Prostate gland (tissue), 2 donors: ENCODE measurements at places on chromosomes 7 and 10.

GRCh38 chr10:93269281-93269680 lies 195.6 kb downstream of the CYP26A1 start:
- DNase-seq = no peak

DNA sequence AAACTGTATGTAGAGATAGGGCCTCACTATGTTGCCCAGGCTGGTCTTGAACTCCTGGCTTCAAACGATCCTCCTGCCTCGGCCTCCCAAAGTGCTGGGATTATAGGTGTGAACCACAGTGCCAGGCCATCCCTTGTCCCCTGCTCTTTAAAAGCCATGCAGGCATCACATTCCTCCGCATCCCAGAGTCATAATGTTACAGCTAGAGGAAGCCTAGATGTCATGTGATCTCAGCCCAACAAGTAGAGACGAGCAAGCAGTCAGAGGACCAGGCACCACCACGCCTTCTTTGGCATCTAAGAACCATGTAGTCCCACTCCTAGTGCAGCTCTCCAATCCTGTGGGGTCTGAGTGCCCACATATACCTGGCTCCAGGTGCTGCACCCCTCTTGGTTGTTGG lies 13.1 kb downstream of the PODXL start:
- DNase-seq = no peak

DNA sequence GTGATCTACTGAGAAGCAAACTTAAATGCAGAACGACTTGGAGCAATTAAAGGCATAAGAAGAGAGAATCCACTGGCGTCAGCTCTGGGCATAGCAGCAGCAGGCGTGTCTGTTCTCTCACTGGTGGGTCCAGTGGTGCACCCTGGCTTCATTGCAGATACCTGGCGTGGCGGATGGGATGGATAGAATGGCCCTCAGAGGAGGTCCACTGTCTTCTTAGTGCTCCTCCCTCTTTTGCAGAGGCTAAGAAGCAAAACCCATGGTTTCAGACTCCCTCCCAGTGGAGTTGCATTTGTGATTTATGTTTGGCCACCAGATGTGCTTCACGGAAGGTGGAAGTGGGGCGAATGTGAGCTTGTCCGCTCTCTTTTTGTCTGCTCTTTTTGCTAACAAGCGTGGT lies 28.4 kb upstream of the PRKAG2 start:
- no peak for DNase-seq

DNA sequence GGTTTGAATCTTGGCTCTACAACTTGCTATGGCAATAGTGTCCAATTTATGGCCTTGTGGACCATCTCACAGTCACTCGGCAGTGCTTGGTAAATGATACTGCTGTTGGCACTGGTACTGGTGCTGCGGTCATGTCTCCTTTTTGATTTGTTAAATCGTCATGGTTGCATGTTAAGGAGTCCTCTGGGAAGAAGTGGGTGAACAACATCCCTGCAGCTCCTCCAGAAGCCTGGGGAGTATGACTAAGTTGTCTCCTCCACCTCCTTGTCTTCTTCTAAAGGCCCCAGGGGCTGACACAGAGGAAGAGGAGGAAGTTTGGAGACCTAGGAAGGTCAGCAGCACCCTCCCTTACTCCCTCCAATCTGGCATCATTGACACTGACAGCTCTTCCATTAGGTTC lies 8.5 kb downstream of the ITPRIP start:
- no peak for DNase-seq

DNA sequence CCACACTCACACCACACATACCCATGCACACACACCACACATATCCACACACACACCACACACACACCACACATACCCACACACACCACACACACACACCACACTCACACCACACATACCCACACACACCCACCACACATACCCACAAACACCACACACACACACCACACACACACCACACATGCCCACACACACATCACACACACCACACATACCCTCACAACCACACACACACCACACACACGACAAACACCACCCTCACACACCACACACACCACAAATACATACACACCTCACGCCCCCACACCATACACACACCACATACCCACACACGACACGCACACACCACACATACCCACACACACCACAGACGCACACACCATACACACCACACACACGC lies 119.7 kb downstream of the PON1 start:
- no peak for DNase-seq

GRCh38 chr7:5012985-5013384 lies 32.7 kb upstream of the RBAK start:
- no peak for DNase-seq

- DNase-seq = no peak
Observed at GRCh38 chr10:35379226-35380137, 43.2 kb downstream of the CCNY start.

- DNase-seq = no peak
Observed at GRCh38 chr7:45401851-45402250, 172.3 kb upstream of the ADCY1 start.

GRCh38 chr10:75540357-75540966 lies 109.0 kb downstream of the LRMDA start:
- no peak for DNase-seq

- no peak for DNase-seq
Observed at GRCh38 chr7:35983626-35984025, 169.4 kb upstream of the EEPD1 start.

- DNase-seq = no peak
Observed at GRCh38 chr10:23718946-23719345, 280.1 kb downstream of the OTUD1 start.

- DNase-seq = no peak
Observed at GRCh38 chr10:26698909-26699308, 1.4 kb downstream of the PDSS1 start.

DNA sequence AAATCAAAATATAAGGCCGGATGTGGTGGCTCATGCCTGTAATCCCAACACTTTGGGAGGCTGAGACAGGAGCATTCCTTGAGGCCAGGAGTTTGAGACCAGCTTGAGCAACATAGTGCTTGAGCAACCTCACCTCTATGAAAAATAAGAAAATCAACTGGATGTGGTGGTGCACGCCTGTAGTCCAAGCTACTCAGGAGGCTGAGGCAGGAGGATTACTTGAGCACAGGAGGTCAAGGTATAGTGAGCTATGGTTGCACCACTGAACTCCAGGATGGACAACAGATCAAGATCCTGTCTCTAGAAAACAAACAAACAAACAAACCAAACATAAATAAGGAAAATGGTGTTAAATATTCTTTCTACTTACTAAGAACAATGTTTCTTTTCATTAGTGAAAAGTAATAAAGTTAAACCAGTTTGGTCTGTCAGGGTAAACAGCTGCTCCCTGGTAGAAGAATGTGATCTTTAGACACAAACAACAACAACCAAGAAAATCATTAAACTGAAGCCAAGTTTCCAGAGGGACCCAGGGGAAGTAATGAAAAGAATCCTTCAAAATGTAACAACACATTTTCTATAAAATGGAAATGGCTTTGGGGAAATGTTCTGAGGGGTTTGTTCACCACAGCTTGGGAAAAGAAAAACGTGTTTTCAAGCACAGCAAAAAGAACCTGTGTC lies 17.5 kb upstream of the BAG3 start:
- DNase-seq = no peak

DNA sequence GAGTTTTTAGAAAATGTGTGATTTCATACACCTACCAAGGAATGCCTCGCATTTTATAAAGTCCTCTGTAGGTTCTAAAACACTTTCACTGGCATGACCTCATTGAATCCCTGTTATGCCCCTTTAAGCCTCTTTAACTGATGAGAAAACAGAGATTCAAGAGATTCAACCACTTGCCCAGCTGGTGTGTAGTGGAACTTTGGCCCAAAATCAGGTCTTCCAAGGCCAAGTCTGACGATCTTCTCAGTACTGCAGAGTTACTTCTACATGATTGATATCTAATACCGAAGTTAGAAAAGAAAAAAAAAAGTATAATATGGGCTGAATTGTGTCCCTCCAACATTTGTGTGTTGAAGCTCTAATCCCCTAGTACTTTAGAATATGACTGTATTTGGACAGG lies 202.0 kb downstream of the WDR11 start:
- no peak for DNase-seq

DNA sequence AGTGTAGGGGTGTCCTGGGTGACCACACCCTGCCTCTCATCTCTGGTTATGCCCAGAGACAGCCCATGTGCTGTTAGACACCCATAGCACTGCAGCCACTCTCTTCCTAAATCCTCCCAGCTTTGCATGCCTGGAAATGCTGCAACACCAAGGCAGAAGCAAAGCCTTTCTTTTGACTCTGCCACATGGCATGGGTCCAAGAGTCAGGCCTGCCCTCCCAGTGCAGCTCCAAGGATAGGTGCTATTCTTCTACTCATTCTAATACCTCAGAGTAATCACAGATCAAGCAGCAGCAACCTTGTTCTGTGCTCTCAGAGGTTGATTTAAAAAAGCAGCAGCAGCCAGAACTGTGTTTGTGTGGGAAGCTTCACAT lies 23.4 kb downstream of the FRMPD2 start:
- peak; percentile 48 for DNase-seq

GRCh38 chr7:32500922-32501341 lies 5.6 kb downstream of the AVL9 start:
- DNase-seq = no peak

- DNase-seq = no peak
Observed at GRCh38 chr7:151773797-151774196, 103.1 kb downstream of the PRKAG2 start.

GRCh38 chr7:76225379-76225778 lies 23.7 kb downstream of the SRRM3 start:
- DNase-seq = no peak

- DNase-seq = no peak
Observed at GRCh38 chr7:142960955-142961512, 1.1 kb downstream of the KEL start.
